ENCODE measurements at places on chromosomes 4 and X.

DNA sequence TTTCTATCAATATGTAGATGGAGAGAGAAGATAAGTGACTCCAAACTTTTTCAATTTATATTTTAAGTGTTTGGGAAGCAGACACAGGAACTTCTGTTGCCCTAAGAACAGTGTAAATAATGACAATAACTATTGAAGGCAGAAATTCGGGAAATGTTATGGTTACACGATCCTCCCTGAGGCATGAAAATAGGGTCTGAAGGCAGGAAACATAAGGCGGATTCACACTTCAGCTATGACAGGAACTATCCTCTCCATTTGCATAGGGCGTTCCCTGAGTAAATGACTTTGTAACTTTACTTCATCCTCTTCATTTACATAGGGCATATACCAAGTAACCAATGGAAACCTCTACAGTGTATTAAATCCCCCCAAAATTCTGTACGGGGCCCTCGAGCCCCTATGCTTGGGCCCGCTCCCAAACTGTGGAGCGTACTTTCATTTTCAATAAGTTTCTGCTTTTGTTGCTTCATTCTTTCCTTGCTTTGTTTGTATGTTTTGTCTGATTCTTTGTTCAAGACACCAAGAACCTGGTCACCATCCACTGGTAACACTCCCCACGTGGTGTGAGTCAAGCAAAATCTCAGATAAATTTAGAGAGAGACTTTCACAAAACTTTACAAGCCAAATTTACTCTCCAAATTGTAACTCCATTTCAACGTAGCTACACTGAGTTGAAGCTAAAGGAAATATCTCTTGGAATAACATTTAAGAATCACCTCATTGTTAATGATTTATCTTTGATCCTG, 2504.3 kb downstream of the ARAP2 start:
- no peak for DNase-seq

DNA sequence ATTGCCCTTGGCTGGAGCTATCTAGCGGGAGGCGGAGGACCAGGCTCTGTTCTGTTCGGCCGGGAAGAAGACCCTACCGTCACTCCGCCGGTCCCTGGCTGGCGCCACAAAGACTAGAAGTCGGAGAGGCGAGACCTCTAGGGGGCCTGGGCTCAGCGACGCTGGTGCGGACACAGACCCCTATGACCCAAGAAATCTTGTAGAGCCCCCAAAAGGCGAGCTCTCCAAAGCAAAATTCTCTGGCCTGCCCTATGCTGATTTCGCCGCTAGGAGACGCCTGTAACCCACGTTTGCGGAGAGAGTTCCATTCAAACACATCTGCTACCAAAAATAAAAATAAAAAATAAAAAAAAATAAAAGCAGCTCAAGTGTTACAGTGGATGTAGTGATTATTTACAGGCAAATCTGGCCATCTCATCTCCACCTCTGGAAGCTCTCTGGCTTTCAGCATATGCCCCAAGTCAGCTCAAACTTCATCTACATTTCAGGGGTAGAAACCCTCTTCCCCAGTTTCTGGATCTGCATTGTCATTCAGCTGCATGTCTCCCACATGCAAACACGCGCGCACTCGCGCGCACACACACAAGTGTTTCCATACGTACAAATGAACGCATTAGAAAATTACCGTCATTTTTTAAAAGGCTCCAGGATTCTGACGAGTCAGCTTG, 2.4 kb upstream of the PCDH10 start:
- peak; percentile 27 for DNase-seq

- no peak for DNase-seq
Observed at GRCh38 chr4:146105464-146105863, 70.1 kb upstream of the LSM6 start.

GRCh38 chr4:101843054-101843453, 52.5 kb downstream of the BANK1 start:
- DNase-seq = no peak

DNA sequence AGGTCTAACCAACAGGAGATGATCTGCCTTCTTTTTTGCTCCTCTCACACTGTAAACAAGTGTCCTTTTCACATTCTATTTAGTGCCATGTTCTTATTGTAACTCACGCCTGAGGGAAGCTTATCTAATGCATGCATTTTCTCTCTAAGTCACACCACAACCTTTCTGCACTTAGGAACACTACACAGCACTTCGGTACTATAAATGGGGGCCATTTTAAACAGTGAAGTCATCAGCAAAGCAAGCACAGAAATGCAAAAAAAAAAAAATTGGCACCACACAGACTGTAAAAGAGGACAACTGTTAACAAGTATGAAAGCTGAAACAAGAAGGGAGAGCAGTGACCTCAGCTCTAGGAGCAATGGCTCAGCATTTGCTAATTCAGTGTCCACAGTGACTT, 45.2 kb downstream of the PRSS12 start:
- no peak for DNase-seq

GRCh38 chrX:621705-622503, 8.7 kb upstream of the SHOX start:
- DNase-seq = no peak

DNA sequence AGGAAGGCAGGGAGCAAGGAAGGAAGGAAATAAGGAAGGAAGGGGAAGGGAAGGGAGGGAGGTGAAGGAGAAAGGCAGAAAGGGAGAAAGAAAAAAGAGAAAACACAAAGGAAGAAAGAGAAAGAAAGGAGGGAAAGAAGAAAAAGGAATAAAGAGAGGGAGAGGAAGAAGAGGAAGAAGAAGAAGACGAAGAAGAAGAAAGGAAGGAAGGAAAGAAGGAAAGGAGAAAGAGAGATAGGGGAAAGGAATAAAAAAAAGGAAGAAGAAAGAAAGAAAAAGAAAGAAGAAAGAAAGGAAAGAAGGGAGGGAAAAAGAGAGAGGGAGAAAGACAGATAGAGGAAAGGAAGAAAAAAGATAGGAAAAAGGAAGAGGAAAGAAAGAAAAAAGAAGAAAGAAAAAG, 128.0 kb downstream of the MXRA5 start:
- no peak for DNase-seq

DNA sequence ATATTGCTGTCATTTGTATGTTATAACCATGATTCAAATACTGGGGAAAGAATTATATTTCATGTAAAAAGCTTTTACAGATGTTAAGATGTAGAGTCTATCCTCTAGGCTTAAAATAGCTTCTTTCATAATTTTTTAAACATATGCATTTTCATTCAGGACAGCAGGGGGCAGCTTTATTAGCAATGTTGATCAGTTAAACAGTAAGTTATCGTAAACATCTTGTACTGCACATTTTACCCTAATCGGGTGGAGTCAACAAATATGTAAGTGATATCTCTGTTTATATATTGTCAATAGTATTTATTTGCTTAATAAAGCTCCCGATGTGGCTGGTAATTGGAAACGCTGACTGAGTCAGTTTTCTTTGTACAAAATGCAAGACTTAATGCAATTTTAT, 142.5 kb upstream of the MED14 start:
- no peak for DNase-seq

- DNase-seq = no peak
Observed at GRCh38 chr4:122712782-122713181, 19.7 kb upstream of the BBS12 start.

- DNase-seq = no peak
Observed at GRCh38 chr4:121011138-121011537, 61.2 kb downstream of the NDNF start.

DNA sequence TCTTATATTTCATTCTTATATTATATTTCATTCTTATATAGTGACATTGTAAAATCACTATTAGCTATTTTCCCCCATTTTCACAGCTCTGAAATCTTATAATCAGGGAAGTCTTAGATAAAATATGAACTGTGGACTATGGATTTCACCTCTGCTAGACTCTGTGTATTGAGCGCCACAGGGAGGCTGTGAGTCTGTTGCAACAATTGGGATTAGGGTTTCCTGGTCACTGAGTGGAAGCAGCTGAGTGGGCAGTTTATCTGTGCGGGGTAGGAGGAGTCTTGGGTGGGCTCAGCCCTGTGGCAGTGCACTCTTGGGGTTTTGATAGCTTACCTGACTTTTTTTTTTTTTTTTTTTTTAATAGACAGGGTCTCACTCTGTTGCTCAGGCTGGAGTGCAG, 249.5 kb downstream of the PTTG2 start:
- no peak for DNase-seq

DNA sequence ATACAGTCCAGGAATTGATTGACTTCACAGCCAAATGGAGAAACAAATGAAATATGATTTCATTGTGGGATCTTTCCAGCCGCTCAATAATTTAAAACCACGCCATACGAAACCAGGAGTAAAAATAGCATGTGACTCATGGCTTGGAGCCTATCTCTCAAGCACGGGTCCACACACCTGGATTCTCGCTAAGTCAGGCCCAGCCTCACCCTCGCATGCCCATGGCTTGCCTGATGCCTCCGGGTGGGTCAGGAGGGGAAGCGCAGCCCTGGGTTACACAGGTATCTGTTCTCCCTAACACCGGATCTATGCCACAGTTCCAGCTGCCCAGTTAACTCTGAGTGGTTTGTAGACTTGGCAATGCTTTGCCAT, 5.6 kb upstream of the ABLIM2 start:
- DNase-seq = no peak

DNA sequence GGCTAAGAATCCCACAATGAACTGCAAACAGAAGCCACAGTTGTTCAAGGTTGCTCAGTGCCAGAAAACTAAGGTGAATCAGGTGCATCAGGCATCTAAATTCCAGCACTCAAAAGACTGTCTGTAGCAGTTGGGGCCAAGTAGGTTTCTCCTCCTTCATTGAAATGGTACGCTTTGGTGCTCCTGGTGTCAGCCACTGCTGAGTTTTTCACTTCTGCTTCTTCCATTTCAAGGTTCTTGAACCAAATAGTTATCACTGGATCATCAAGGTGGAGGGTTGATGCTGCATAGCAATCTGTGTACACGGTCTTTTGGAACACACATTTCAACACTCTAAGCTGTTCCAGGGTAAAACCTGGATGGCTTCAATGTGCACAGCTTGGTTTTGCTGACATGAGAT, 74.4 kb downstream of the TMA16 start:
- DNase-seq = no peak

GRCh38 chrX:153520287-153520917, 3.0 kb downstream of the ATP2B3 start:
- DNase-seq = no peak

GRCh38 chrX:134457708-134458107, 2.3 kb upstream of the HPRT1 start:
- DNase-seq = no peak

DNA sequence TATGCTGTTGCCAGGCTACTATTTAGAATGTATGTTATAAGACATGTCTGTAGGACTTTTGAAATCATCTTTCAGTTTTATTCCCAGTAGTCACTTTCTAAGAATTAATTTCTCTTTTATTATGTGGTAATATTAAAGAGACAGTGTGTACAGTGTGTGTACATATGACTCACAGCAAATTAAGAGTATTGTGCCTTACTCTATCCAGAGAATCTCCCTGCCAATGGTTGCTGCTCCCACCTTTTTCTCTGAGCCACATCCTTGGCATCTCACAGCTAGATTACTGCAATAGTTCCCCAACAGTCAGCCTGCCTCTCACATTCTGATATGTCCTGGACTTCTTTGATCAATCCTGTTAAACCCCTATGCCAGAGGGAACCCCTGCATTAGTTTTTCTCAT, 114.5 kb downstream of the ANXA5 start:
- DNase-seq = no peak

- DNase-seq = no peak
Observed at GRCh38 chr4:168434993-168435392, 45.3 kb downstream of the DDX60L start.

DNA sequence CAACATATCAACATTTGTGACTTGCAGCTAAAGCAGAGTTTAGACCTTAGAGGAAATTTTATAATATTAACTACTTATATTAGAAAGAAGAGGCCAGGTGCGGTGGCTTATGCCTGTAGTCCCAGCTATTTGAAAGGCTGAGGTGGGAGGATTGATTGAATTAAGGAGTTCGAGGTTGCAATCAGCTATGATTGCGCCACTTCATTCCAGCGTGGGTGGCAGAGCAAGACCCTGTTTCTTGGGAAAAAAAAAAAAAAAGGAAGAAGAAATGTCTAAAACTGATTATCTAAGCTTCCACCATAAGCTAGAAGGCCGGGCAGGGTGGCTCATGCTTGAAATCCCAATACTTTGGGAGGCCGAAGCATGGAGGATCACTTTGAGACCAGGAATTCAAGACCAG, 42.0 kb upstream of the USP9X start:
- no peak for DNase-seq

DNA sequence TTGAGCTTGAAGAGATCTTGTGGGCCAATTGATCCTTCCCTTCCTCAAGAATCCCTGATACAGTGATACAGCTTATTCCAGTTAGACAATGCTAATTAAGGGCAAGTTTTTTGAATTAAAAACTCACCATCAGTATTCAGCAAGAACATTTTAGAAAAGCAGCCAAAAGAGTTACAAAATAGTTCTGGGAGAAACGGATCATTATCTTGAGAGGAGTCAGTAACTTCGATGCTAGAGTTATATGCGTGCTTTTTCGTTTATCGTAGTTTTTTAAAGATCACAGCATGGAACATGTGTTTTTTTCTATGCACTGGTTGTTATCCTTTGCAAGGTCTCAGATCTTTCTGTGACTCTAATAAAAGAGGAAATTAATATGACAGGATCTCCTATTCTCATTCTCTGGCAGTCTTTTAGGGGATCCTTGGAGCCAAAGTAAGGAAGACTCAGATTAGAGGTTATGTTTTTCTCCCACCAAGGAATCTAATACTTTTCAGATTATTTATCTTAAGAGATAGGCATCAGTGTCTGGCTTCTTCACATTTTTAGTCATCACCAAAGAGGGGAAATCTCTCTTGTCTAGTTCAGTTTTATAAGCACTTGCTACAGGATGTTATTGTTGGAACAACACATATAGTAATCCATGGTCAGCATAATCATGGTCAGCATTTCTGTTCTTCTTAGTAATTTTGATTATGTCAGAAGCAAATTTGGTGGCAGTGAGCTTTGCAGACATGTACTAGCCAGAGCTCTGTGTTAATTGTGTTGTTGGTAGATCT, 109.7 kb downstream of the PDLIM5 start:
- DNase-seq = no peak

- DNase-seq = no peak
Observed at GRCh38 chr4:86586626-86587380, 7.3 kb upstream of the PTPN13 start.

- DNase-seq = no peak
Observed at GRCh38 chr4:113148925-113149324, 99.5 kb downstream of the ANK2 start.

DNA sequence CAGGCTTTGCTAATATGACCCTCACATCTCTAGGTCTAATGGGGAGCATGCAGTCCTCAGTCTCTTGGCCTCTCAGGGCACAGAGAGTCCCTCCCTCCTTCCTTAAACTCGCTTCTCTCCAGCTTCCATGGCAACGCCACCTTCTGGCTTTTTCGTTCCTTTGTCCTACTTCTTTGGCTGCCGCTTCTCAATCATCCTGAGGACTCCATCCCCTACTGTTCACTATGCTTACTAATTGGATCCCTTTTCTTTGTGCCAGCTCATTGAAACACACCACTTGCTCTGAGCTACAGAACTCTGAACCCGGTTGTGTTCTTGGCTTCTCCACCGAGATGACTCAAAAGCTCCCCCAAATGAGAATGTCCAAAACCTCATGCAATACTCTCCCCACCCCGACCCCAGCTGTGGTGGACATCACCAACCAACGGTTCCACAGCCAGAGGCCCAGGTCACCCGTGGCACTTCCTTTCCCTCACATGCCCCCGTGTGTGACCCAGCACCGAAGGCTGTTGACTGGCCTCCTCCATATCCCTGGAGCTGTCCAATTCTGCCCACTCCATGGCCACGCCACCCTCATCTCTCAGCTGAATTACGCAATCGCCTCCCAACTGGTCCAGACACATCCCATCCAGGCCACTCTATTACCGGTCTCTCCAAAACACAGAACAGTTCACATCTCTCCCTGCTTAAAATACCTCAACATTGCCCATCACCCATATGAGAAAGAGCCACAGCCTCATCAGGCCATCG, 34.7 kb downstream of the CRMP1 start:
- DNase-seq = no peak
